ENCODE measurements at places on chromosomes 6 and 20.

DNA sequence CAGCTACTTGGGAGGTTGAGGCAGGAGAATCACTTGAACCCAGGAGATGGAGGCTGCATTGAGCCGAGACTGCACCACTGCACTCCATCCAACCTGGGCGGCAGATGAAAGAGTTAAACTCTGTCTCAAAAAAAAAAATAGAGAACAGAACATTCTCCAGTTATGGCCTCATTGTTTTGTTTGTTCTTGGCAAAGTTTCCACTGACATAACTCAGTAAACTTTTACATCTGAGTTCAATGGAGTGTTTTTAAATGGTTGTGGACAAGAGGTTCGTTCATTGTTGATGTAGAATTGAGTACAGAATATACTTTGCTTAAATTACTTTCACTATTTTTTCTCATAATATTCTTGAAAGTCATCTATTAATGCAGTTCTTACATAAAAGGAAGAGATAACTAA, 42.2 kb upstream of the IFNGR1 start:
- H3K4me1 ChIP-seq: peaks cover 12% of the 10 kb centered on the region
- no peak overlapping the region for H3K4me3 ChIP-seq
- DNase-seq: no peak

- no peaks in the 10 kb centered on the region for H3K36me3 ChIP-seq
- DNase-seq: no peak
- no peaks in the 10 kb centered on the region for H3K4me1 ChIP-seq
- H3K4me3 ChIP-seq: no peak overlapping the region
Measured at GRCh38 chr6:159017757-159018559, 18.0 kb upstream of the RSPH3 start.

DNA sequence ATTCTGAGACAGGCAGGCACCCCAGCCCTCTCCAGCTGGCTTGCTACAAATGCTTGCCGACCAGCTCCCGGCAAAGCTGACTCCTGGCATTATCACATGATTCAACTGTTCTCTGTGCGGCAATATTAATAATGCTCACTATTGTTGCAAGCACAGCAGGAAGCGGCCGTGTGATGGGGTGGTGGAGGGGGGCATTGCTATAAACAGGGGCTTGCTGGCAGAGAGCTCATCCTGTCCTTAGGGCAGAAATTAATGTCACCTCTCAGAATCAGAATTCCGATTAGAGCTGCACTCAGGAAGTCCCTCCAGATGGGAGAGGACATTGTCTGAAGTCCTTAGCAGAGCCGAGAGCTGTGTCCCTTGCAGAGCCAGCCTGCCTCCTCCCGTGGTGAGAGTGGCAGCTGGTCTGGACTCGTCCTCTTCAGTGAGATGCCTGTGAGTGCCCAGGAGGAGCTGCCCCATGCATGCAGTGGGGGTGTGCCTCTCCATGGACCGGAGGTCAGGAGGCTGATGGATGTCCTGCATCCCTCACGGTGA, 162.5 kb downstream of the CDH4 start:
- no peaks in the 10 kb centered on the region for H3K27me3 ChIP-seq
- H3K4me1 ChIP-seq: no peaks in the 10 kb centered on the region
- no peak overlapping the region for H3K4me3 ChIP-seq
- H3K27ac ChIP-seq: no peak overlapping the region
- no peaks in the 10 kb centered on the region for H3K36me3 ChIP-seq

DNA sequence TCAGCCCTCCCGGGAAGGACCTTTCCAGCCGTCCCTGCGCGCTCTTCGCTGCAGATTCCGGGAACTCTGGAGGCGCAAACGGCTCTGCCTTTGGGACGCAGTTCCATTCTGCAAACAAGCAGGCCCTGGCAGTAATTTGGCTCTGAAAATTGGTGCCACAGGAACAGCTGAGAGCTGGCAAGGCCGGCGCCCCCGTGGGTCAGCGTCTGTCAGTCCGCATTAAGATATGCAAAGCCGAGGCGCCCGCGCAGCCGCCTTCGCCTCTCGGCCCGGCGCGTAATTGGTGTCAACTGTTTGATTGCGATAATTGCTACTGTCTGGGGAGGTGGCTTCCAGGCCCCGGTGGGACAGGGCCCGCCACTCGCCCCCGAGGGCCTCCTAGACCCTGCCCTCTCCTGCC, 73.6 kb downstream of the NCR2 start:
- no peak overlapping the region for H3K4me3 ChIP-seq
- no peak for DNase-seq
- no peak overlapping the region for H3K27ac ChIP-seq
- H3K4me1 ChIP-seq: no peaks in the 10 kb centered on the region

DNA sequence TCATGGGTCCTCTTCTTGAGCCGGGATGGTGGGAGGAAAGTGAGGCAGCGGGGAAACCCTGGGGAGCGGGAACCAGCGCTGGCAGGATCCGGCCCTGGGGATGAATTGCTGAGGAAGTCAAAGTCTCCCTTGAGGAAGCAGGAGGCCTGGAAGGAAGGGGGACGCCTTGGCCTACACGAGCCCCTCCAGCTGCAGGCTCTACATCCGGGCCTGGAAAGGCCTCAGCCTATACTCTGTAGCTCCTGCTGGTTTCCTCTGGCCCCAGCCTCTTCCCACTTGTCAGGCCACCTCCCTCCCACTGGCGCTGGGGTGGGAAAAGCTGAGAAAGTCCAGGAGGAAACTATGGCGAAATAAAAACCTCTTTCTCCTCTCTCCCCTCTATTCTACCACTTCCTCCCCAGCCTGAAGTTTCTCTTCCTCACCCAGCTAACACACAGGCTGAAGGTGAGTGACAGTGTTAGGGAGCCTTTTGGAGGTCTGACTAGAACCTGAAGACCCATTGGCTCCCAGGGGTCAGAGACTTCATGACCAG, 14.9 kb downstream of the TREML2 start:
- H3K4me3 ChIP-seq: no peak overlapping the region
- H3K4me1 ChIP-seq: peaks cover 4% of the 10 kb centered on the region
- H3K27ac ChIP-seq: no peak overlapping the region

DNA sequence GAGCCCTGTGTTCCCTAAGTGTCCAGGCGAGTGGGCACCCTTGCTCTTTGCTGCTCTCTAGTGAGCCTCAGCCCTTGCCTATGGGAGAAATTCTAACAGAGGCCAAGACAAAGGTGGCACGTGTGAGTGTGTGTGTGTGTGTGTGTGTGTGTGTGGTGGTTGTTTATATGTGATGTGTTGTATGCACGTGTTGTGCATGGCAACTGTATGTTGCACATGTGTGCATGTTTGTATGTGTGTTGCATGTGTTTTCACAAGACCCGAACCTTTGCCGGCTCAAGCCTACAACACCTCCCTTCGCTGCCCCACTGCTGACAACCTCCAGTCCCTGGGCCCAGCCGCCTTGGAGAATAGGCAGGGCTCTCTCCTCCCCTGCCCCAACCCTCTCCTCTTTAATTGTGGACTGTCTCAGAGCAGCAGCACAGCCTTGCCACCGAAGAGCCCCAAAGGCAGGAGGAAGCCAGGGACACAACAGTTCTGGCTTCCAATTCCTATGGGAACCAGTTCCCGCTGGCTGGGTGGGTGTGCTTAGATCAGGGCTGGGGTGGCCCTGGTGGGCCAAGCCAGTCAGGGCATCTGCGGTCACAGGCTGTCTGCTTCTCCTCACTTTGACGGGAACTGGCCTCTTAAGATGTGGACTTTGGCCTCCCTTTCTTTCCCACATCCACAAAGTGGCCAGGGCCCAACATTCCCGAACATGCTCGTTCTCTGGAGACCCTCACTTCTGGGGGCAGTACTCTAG, 2.7 kb downstream of the KCNK16 start:
- H3K4me1 ChIP-seq: no peaks in the 10 kb centered on the region
- no peak overlapping the region for H3K27ac ChIP-seq
- DNase-seq: no peak
- H3K27me3 ChIP-seq: peaks cover 7% of the 10 kb centered on the region

GRCh38 chr6:8043221-8043620, 21.0 kb downstream of the BLOC1S5 start:
- DNase-seq: no peak
- H3K27ac ChIP-seq: no peak overlapping the region
- no peaks in the 10 kb centered on the region for H3K4me1 ChIP-seq
- H3K27me3 ChIP-seq: no peaks in the 10 kb centered on the region

DNA sequence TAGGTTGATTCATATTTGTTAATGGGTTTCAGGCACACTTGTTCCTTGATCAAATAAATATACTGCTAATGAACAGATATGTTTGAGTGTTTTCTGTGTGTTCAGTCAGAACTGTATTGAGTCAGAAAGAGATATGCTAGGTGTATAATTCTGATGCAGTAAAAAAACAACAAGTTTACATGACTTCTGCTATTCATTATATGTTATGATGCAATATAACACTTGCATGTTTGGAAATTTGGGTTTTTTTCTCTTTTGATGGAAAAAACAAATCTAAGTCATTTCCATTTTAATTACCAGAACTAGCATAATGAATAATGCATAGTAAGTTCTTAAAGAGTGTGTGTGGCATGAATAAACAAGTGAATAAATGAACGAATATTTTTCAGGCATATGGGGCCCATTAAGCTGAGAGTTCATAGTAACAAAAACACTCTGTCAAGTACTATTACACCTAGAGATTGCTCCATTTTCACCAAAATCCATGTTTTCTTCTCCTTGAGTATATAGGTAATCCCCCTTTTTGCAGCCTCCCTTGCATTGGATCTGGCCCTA, 208.3 kb upstream of the NT5E start:
- H3K36me3 ChIP-seq: no peaks in the 10 kb centered on the region
- no peak overlapping the region for H3K4me3 ChIP-seq
- DNase-seq: no peak
- H3K27ac ChIP-seq: no peak overlapping the region

- H3K4me1 ChIP-seq: peaks cover 21% of the 10 kb centered on the region
- no peak overlapping the region for H3K27ac ChIP-seq
- H3K36me3 ChIP-seq: peaks cover 2% of the 10 kb centered on the region
Measured at GRCh38 chr20:57391439-57392301, 474 bp downstream of the RBM38 start.

DNA sequence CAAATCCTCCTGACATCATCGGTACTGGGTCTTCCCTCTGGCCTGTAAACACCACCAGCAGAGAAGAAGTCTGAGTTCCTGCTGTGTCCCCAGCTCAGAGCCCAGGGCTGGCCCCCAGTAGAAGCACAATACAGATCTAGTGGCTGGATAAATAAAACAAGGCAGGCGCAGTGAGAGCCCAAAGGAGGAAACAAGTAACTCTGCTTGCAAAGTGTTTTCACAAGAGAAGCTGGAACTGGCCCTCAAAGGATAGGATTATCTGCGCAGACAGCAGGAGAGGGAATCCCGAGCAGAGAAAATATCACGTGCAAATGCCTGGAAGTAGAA, 205.1 kb downstream of the ZDHHC14 start:
- no peaks in the 10 kb centered on the region for H3K36me3 ChIP-seq
- no peaks in the 10 kb centered on the region for H3K4me1 ChIP-seq
- H3K27ac ChIP-seq: no peak overlapping the region
- no peak for DNase-seq
- H3K27me3 ChIP-seq: no peaks in the 10 kb centered on the region

DNA sequence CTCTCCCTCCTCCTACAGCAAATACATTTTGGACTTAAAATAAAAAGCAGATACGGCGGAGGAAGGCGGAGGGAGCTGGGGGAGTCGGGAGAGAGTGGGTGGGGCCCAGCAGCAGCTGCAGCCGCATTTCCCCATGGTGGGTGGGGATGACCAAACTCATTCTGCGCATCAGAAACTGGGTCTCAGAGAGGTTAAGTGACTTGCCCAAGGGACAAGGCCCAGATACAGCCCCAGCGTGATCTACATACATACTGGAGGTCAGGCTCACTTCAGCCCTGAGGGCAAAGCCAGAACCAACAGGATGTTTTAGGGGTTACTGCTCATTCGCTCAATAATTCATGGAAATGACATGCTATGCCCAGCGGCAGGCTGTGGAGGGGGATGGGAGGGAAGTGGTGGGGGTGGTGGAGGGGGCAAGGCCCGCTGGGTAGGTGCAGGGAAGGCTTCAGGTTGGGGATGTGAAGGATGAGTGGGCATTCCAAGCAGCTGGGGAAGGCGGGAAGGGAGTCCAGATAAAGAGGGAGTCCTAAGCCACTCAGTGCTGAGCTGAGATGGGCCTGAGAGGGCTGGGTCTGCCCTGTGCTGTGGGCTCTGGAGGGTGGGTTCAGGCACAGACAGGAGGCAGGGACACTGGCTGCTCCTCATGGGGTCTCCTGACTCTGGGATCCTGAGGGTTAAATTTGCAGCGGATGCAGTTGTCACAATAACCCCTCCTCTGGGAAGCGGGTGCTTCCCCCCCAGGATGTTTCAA, 31.0 kb downstream of the DLGAP4 start:
- H3K36me3 ChIP-seq: no peaks in the 10 kb centered on the region
- H3K27ac ChIP-seq: no peak overlapping the region
- peaks cover 49% of the 10 kb centered on the region for H3K27me3 ChIP-seq
- DNase-seq: no peak

- no peak overlapping the region for H3K4me3 ChIP-seq
- no peak for DNase-seq
- H3K27me3 ChIP-seq: no peaks in the 10 kb centered on the region
- H3K4me1 ChIP-seq: no peaks in the 10 kb centered on the region
- no peaks in the 10 kb centered on the region for H3K36me3 ChIP-seq
Measured at GRCh38 chr6:123509112-123509511, 127.6 kb downstream of the TRDN start.

DNA sequence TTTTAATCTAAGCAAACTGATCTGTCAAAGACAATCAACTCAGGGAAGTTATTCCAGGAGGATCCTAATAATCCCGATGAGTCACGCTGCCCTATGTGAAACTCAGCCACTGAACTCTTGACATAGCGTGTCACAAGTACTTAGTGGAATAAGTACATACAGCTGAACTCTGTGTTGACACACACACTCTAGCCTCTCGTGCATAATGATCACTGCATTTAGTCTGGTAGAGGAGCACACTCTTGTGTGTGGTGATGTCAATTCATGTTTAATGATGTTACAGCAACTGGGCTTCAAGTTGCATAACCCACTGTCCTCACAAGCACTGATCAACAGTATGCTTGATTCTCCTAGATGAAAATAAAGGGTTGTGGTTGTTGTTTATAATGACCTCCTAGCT, 148.3 kb downstream of the HACE1 start:
- no peak for DNase-seq
- H3K27ac ChIP-seq: no peak overlapping the region
- H3K4me3 ChIP-seq: no peak overlapping the region
- no peaks in the 10 kb centered on the region for H3K36me3 ChIP-seq

GRCh38 chr6:107806691-107807090, 17.4 kb downstream of the SCML4 start:
- peaks cover 1% of the 10 kb centered on the region for H3K4me1 ChIP-seq
- no peak for DNase-seq
- no peaks in the 10 kb centered on the region for H3K27me3 ChIP-seq
- no peak overlapping the region for H3K27ac ChIP-seq
- H3K4me3 ChIP-seq: no peak overlapping the region
- no peaks in the 10 kb centered on the region for H3K36me3 ChIP-seq

GRCh38 chr20:45993197-45993951, 15.3 kb upstream of the MMP9 start:
- H3K4me1 ChIP-seq: peaks cover 22% of the 10 kb centered on the region
- peak; percentile 83 for DNase-seq
- no peak overlapping the region for H3K4me3 ChIP-seq
- no peaks in the 10 kb centered on the region for H3K27me3 ChIP-seq
- peak overlapping the region; percentile 56 for H3K27ac ChIP-seq
- H3K36me3 ChIP-seq: no peaks in the 10 kb centered on the region
